ENCODE measurements at places on chromosomes 7 and 10.

DNA sequence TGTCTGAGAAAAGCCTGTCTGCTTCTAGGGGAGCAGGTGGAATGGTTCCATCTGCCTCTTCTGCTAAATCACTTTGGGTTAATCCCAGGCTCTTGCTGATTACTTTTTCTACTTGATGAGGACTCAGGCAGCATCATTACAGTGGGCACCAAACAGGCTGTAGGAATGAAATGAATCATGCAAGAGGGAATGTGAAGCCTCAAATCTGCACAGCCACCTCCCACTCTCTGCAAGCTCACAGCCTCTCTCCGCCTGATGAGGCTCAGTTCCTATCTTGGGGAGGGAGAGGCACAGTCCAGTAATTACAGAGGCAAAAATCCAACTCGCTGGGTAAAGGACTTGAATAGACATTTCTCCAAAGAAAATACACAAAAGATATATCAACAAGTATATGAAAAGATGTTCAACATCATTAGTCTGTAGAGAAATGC is 34.0 kb downstream of the HSPA12A start:
- DNase-seq: no peak

GRCh38 chr10:106436123-106436715 is 728.3 kb downstream of the SORCS1 start:
- no peak for DNase-seq

DNA sequence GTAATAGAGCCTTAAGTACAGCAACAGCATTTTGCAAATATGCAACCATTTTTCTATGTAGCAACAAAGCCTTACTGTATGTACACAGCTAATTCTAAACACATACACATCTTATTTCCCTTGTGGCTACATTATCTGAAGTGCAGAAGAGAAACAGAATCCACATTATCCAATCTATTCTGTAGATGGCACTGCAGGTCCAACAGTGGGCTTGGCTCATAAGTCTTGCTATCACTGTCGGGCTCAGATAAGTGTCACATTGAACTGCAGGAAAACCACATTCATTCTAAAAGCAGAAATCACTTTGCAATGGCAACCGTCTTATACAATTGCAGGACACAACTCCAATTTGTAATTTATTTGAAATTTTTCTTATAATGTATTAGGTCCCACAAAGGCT is 109.8 kb upstream of the NOBOX start:
- no peak for DNase-seq

DNA sequence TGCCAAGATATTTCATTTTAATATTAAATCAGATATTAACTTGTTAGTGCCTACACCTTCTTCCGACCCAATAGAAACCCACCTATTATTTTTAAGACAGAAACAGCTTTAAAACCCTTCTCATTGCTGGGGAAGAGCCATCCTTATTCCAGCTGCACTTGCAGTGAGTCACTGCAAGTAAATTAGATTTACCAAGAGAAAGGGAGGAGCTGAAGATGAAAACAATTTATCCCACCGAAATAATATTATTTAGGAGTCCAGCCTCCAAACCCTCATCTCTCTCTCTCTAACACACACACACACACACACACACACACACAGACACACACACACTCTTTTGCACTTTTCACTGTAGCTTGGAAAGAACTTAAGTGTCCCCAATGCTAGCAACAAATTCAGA is 26.9 kb downstream of the TWIST1 start:
- no peak for DNase-seq

DNA sequence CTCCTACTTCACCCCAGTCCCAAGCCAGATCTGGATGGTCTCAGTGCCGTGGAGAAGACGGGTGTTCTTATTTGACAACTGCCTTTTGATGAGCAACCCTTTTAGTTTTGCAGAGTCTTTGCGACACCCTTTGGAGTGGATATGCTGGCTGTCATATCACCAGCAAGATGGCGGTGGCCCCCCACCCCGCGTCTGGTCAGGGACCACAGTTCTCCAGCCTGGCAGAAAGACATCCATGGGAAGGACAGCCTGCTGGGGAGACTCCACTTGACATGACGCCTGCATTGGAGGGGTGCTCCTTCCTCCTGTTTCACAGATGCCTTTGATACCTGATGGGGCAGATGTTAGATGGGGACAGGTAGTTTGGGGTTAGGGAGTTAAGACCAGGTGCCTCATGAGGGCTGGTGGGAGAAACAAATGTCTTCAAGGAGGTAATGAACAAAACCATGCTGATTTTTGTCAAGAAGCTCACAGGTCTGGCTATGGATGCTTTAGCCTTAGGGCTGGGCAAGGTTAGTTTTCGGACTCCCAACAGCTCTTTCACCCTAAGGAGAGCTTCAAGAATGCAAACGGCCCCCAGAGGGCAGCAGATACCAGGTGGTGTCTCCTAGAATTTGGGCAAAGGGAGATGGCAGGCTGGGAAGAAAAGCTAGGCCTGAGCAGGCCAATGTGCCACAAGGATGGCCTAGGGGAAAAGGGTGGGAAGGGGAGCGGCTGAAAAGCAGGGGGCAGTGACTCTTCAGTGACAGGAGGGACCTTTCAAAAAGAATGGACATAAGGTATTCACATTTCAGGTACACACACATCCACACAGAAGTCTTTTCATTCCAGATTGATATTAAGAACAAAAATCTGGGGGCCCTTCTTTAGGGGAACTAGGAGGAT is 95.2 kb downstream of the CLEC2L start:
- DNase-seq: no peak

DNA sequence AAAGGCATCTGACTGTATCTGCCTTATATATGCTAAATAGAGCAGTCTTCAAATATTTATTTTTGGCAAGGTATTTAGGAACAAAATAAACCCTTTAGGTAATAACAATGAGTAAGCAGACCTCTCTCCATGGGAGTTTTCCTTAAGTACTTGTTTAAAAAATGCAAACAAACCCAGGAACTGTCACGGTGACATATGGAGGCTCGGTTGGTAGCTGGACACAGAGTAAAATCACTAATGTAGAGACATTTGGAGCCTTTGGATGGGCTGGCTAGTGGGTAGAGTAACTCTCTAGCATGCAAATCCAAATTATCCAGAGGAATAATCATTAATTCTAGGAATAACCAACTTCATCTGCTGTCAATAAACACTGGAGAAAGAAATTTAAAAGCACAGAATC is 71.6 kb upstream of the LAMB4 start:
- DNase-seq: no peak

DNA sequence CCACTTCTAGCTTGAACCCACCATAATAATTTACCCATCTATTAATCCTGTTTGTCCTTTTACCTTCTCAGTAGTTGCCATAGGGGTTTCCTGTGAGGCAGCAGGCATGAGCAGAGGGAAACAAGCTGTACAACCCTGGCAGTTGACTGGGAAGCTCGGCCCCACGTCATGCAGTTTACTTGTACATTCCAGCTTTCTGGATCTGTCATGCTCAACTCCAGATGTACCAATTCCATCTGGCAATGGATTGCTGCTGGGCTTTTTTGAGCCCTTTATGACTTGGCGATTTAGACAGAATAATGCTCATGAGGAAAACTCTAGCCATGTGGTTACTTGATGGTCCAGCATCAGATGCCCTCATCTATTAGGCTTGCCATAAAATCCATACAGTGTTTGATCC is 112.5 kb downstream of the GNAI1 start:
- no peak for DNase-seq

DNA sequence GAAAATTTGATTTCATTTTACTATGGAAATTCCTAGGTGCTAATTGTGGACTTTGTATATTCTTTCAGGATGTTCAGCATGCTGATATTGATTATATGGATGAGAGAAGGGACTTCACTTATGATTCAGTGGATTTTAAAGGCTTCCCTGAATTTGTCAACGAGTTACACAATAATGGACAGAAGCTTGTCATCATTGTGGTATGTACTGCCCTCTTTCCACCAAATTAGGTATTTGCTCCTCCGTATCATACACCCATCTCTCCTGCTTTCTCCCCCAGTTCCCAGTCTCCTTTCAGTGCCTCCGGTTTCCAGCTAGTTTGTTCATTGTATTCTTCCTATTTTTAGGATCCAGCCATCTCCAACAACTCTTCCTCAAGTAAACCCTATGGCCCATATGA is 34.6 kb downstream of the MGAM start:
- DNase-seq: no peak

GRCh38 chr10:20267734-20268133 is 451.5 kb downstream of the PLXDC2 start:
- DNase-seq: no peak

DNA sequence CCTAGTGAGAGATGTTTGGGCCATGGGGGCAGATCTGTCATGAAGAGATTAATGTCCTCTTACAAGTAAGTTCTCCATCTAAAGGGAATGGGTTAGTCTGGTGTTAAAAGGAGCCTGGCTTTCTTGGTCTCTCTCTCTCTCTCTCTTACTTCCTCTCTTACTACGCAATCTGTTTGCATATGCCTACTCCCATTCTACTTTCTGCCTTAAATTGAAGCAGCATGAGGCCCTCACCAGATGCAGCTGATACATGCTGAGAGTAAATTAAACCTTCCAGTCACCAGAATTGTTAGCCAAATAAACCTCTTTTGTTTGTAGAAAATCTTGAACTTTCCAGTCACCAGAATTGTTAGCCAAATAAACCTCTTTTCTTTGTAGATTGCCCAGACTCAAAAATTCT is 884.1 kb downstream of the NRG3 start:
- DNase-seq: no peak

GRCh38 chr10:71368643-71369042 is 28.1 kb upstream of the CDH23 start:
- no peak for DNase-seq

DNA sequence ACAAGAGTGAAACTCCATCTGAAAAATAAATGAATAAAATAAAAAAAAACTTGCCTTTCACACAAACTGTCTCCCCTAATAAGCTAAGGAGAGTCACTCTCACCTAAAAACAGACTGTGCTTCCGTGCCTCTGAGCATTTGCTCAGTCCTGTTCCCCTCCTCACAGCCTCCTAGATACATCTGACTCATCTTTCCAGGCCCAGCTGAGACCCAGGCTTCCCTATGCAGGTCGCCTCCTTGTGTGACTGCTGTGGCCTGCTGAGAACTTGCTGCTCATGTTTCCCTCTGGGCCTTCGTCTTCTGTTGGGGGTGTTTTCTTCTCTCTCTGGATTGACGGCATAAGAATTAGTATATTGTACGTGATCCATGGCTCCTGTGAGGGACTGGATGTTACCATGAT is 777.7 kb downstream of the LRMDA start:
- DNase-seq: no peak

- no peak for DNase-seq
Observed at GRCh38 chr10:1107679-1108078, 51.5 kb downstream of the WDR37 start.

DNA sequence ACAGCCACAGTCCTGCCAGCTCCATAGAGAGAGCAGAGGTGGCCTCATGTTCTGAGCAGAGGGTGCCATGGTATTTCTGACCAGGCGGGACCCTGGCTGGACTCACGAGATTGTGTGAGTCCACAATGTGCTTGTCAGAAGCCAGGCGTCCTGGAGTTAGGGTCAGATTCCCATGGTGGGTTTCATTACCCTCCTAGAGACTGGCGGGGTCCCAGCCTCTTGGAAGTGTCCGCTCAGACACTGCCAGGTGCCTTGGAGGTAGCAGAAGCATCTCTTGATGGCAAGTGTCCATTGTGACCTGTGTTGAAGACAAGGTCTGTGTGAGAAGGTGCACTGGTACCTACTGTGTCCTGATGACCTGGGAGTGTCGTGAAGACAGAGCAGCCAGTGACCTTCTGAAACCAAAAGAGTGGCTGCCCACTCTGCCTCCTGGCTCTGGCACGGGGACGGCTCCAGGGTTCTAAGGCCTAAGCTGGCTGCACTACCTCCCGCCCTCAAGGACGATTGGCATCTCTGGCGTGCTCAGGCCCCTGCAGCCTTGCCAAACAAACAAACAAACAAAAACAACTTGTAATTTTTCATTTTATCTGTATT is 56.8 kb downstream of the MGMT start:
- DNase-seq: no peak

DNA sequence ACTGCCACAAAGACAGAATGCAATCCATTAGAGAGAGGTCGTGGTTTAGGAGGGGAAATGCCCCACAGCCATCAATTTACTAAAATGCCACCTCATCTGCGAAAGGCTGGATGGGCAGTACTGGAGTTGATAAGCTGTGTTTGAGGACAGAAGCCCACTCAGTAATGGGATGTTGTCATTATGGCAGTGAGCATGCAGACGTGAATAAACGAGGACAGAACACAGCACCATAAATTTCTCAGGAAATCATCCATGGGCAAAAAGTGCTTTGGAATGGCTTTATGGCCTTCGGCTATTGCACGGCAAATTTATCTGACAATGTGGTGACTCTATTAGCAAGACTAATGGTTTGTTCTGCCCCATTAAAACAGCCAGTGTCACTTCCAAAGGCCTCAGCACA is 15.9 kb upstream of the C10orf53 start:
- no peak for DNase-seq

- DNase-seq: no peak
Observed at GRCh38 chr7:2231992-2232765, 566 bp downstream of the MAD1L1 start.

DNA sequence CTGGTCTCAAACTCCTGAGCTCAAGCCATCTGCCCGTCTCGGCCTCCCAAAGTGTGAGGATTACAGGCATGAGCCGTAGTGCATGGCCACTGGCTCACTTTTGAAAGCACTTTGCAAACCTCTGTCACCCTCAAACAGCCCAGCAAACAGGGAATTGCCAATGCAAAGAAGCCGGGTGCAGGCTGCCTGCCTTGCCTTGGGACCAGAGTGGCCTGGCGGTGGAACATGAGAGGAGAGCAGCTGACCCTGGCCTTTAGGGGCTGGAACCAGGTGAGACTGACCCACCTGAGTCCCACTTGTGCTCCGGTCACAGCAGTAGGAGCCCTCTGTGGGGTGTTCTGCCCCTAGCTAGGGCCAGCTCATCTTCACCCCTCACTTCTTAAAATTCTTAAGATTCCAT is 237.1 kb upstream of the GALNT17 start:
- no peak for DNase-seq

GRCh38 chr10:35607475-35608327 is 2.6 kb downstream of the GJD4 start:
- no peak for DNase-seq

DNA sequence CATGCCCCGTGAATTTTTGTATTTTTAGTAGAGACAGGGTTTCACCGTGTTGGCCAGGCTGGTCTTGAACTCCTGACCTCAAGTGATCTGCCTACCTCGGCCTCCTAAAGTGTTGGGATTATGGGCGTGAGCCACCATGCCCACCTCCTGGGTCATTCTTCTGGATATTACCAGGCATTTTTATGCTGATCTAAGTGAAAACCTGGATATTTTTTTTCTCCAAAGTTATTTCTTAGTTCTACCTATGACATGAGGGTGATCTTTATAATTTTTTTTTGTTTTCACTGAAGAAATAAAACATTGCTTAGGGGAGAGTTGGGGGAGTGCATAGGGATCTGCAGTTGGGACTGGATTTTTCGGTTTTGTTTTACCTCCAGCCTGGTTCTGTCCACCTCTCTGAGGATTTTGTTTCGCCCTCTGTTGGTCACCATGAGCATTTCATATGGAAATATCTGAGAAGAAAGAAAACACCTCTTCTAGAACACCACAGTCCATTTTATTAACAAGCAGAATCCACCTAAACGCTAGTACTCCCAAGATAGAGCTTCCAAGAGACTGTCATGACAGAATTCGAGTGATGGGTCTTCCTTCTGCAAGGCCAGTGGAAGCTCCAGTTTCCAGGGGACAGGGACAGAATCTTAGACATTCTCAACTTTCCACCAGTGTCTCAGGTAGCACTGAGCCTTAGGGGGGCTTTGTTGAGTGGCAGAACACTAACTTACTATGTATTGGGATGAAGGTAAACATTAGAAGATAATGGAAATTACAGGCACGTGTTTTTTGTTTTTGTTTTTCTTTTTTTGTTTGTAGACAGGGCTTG is 33.4 kb upstream of the AFAP1L2 start:
- no peak for DNase-seq

Data from activated CD4-positive, alpha-beta T cell treated with anti-CD3 and anti-CD28 coated beads, Interleukin-2, amount 50 U/mL, for 24 hours (primary cell).